Thoracic aorta (tissue), 2 donors: ENCODE measurements at places on chromosomes 11 and 22. TPM values are rescaled to one million over a fixed set of nuclear protein-coding genes. Genes with fewer than 3 reads are reported as not detected.
A peak's percentile ranks its signal among the peaks of the same experiment; 100 is the strongest.

TRAPPC4 gene
- 58.2 TPM for total RNA-seq

DNA sequence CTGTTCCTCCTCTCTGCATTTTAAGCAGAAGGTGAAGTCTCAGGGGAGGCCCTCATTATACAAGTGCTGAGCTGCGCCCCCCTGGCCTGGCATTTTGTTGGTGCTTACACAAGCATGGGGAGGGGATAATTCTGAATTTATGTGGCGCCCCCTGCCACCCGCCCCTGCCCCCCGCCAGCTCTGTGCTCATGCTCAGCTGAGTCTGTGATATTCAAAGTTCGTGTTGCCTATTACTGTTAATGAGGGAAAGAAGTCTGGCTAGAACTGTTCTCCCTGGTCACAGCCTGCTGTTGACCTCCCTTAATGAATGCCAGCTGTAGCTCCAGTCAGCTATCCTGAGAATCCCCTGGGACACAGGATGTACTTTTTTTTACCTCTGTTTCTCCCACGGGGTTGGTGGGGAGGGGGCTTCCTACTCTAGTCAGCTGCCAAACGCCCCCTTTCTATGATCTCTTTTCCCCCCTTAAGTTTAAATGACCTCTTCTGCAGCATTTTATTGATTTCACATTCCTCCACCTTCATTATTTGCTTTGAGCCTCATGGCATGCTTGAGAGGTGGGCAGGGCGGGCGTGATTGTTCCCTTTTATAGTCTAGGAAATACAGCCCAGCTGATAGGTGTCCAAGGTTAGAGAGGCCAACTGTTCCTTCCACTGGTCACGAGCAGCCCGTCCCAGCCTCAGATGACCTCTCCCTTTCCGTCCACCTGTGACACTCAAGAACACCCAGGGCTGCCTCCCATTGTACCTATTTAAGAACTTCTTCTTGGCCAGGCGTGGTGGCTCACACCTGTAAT lies 12.2 kb downstream of the USP2 start:
- no peak for DNase-seq

RIBC2 gene
- total RNA-seq, result not detected

VSIG10L2 gene
- total RNA-seq, result not detected

LPXN gene
- total RNA-seq, result 14.8 TPM

DNA sequence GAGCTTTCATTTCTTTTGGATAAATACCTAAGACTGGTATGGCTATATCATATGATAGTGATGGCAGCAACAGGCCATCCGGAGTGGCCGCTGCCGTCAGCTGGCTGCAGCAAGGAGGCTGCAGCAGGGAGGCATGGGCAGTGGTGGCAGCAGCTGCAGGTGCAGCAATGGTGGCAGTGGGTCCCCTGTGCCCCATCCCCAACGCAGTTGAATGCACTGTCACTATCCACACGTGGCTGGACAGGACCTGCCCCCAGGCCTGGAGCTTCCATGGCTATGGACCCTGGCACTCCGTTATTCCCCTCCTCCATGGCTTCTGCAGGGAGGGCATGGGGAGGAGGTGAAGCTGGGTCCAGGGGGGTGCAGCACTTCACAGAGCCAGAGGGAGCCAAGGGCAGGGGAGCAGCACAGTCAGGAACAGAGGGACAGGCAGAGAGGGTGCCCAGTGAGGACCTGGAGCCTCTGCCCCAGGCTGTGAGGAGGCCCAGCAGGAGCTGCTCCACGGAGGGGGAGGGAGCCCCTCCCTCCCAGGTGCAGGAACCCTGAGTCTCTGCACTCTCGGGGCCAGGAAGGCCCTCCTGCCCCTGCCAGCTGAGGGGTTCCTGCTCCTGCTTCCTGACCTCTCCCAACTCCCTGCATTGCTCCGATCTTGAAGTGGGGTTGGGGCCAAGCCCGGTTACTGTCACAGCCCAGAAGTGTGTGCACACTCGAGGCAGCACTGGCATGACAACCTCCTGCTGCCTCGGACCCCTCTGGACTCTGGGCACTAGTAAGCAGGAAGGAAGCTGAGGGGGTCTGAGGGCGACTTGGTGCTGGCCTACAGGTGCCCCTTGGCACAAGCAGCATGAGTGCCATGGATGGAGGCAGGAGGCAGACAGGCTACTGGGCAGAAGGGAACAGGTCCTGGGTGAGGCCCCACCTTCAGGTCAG lies 466.3 kb downstream of the GUCY1A2 start:
- no peak for DNase-seq

GRCh38 chr11:81570669-81571068 lies 1163.0 kb downstream of the FAM181B start:
- no peak for DNase-seq

SREBF2 gene
- 48.3 TPM for total RNA-seq

- DNase-seq, result peak; percentile 17
These were observed 230.1 kb upstream of the DDI1 start for GRCh38 chr11:103806130-103806895.

- DNase-seq, result peak; percentile 70
These were observed 87.3 kb downstream of the NAT10 start for GRCh38 chr11:34192481-34193401.

- no peak for DNase-seq
These were observed 1073.3 kb downstream of the TBC1D22A start for GRCh38 chr22:47835726-47836125.

DNA sequence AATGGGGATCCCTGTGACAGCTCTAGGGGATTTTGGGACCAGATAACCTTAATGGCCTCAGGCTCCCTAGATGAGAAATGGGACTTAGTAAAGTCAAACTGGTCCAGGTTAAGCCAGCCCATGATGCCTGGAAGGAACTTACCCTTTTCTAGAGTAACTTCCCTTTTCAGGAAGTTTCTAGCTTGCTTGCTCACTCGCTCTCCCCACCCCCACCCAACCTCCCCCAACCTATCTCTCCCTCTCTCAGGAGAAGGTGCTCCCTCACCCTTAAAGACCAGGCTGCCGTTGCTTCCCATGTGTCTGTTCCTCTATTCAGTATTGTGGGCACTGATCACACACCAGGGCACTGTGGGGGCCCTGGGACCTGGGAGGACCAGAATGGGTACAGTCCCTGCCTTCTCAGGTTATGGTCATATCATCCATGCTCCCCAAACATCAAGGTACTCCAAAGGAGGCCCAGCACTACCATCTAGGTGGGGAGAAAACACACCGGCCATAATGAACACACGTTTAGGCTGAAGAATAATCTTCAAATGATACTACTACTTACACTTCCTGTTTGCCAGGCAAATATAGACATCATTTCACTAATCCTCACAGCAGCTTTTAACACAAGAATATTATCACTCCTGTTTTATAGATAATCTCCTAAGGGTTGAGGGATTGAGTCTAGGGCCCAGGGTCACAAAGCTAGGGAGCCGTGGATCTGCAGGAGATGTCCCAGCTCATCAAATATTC lies 18.2 kb downstream of the KCNQ1OT1 start:
- DNase-seq, result no peak

DNA sequence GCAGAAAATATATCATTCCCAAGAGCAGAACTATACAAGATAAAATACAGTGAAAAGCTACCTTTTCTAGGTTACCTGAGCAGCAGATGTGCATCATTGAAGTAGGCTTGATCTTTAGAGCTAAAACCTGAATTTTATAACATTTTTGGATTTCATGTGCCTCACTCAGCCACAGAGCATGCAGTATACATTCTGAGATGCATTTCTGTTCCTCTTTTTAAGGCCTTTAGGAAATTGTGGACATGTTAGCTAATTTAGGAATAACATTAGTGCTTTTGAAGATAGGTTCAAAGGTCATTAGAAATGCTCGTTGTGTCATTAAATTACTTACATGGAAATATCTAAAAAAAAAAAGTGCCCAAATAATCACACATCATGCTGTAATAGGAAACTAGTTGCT lies 230.6 kb upstream of the PDGFD start:
- DNase-seq, result no peak

- DNase-seq, result no peak
These were observed 28.8 kb upstream of the RRM1 start for GRCh38 chr11:4065601-4066377.

RCOR2 gene
- 1.4 TPM for total RNA-seq

ENTHD1 gene
- total RNA-seq, result not detected

GRCh38 chr11:71425860-71426259 lies 22.3 kb downstream of the DHCR7 start:
- no peak for DNase-seq

- no peak for DNase-seq
These were observed 128.1 kb downstream of the CTTN start for GRCh38 chr11:70526116-70527045.

GRCh38 chr22:27399161-27399560 lies 402.4 kb downstream of the MN1 start:
- no peak for DNase-seq

GRCh38 chr11:34356576-34356912 lies 1.3 kb downstream of the ABTB2 start:
- peak; percentile 43 for DNase-seq

GRCh38 chr11:115924744-115925567 lies 420.7 kb upstream of the CADM1 start:
- DNase-seq, result no peak

DNA sequence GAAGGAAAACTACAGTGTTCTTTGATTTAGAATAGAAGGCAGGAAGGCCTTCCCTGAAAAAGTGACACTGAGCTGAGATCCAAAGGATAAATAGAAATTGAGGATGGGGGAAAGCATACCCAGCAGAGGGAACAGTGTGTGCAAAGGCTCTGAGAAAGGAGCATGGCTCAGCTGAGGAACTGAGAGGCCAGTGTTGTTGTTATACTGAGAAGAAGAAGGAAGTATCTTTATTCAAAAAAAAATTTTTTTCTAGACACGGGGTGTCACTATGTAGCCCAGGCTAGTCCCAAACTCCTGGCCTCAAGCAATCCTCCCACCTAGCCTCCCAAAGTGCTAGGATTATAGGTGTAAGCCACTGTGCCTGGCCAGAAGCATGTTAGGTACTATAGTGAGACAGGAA lies 3.5 kb upstream of the PIK3C2A start:
- DNase-seq, result no peak
